Upper lobe of left lung (tissue), 6 donors: ENCODE measurements at places on chromosomes 3 and 15.
A peak's percentile ranks its signal among the peaks of the same experiment; 100 is the strongest.

GRCh38 chr15:57281321-57281720, 95.0 kb upstream of the CGNL1 start:
- DNase-seq: peak; percentile 26

- no peak for DNase-seq
Observed at GRCh38 chr3:98563661-98564281, 29.6 kb downstream of the CPOX start.

DNA sequence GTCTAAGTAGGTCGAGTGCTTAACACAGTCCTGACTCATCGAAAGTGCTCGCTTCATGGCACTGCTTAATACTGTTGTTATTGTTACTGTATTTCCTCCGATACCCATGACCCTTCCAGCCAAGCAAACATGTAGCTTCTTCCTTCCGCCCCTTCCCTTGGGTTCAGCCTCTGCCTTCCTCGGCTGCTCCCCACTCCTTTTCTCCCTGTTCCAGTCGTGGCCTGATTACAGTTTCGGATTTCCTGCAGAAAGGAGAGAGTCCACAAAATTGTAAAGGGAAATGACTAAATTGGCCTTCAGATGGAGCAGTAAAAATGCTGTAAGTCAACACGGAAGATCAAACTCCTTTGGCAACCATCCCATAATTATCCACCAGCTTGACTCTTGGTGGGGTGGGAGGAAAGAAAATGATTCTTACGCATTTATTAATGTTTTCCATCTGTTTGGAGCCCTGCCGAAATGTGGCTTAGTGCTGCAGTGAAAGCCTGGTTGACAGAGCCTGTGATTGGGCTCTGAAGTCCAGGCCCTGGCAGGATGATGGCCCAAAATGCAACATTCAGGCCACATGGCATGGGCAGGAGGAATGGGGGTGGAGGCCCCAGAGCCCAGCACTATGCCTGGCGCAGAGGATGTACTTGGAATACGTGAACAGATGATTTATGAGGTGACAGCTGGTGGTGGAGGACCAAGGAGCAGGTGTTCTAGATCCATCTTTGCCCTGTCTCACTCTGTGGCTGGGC, 37.6 kb downstream of the FAM3D start:
- no peak for DNase-seq

GRCh38 chr3:61250784-61251173, 473 bp downstream of the FHIT start:
- DNase-seq: peak; percentile 41
